Activated effector memory CD4-positive, alpha-beta T cell treated with anti-CD3 and anti-CD28 coated beads, Interleukin-2, amount 50 U/mL, for 16 hours (primary cell): ENCODE measurements at places on chromosomes 4 and X.
A peak's percentile ranks its signal among the peaks of the same experiment; 100 is the strongest.

DNA sequence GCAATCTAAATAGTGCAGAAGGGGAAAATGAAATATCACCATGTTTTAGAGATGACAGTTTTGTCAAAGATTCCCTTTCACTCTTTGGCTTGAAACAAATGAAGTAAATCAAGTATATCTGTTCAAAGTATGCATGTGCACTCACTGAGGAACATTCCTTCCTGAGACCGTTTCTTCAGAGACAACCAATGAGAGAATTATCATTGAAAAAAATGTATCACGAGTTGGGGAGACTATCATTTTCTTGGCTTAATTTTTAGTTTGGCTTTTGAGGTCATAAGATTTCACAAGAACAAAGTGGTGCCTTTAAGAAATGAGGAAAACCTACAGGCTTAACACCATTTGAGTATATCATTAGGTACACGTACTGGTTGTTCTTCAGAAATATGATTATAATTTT, 56.3 kb downstream of the PCDH7 start:
- DNase-seq: no peak

GRCh38 chrX:31384471-31384870, 312.6 kb upstream of the FTHL17 start:
- DNase-seq: no peak

DNA sequence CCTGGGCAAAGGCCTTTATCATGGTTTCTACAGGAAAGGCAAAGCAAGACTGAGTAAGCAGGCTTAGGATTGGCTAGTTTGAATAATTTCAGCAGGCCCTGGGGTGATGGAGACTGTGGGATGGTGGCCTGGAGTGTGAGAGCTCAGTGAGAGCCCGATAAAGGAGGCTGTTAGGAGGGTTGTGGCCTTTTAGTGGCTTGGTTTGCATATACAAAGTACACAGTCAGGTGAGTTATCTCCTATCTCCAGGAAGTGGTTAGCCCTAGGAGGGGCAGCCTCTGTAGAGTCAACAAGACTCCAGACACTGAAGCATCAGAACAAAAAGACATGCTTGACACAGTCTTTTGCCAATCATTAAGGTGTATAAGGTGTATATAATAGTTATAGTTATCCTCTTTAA, 157.2 kb downstream of the CFAP299 start:
- peak; percentile 69 for DNase-seq

- no peak for DNase-seq
Measured at GRCh38 chrX:136671006-136671610, 23.1 kb downstream of the CD40LG start.

GRCh38 chr4:177052211-177052934, 257.3 kb upstream of the NEIL3 start:
- DNase-seq: no peak

GRCh38 chr4:30495651-30496310, 224.4 kb upstream of the PCDH7 start:
- no peak for DNase-seq

DNA sequence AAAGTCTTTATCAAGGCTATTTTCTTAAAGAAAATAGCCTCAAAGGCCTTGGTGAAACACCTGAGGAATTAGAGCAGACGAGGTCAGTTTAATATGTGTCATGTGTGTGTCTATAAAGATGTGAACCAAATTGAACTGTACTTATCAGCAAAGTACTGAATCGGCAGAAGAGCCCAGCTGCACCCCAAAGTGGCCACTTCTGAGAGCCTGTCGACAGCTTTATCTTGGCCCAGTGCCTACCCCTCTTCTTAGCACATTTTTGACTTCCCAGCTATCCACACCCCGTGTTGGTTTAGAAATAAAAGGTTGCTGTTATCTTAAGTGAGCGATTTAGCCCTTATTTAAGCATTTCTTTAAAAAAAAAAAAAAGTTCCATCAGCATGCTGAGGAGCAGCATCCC, 329.7 kb downstream of the FBXW7 start:
- DNase-seq: no peak

DNA sequence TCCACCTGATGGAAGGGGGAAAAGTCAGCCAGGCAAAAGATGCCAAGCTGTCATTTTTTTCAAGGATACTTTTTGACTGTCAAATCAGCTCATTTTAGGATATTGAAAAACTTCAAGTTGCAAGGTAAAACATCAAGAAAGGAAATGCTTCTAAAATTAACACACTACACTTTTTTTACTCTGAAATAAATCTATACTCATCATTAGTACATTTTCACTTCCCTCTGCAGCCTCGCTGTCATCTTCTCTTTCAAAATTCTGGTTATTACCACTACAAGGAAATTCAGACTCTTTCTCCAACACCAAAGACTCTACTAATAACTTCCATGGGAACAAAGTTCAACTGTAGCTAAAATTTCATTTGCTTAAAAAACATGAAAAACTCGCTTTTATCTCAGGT, 41.6 kb downstream of the APBB2 start:
- DNase-seq: no peak

GRCh38 chr4:152634110-152634760, 45.6 kb downstream of the TMEM154 start:
- DNase-seq: no peak

DNA sequence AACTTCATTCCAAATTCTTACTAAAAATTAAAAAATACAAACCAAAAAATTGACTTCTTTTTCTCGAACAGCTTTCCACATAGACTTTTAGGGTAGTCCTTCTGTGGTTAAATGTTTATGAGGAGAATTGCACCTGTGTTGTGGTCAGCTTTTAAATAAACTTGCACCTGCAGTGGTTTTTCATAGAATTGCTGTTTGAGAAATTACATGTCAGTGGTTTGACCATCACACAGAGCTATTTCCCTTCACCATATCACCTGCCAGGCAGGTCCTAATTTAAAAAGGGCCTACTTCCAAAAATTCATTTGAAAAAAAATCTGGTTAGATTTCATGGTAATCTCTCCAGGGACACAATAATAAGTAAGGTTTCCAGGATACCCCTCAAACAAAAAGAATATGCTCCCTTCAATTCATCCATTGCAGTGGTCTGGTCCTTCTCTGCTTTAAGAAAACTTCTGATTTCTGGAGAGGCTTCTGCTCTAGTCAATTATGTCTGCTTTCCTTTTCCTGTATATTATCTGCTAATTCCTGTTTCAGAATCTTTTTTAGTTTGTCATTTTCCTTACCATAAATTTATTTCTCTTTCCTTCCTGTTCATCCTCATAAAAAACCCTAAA, 9.8 kb upstream of the UTP3 start:
- DNase-seq: no peak

DNA sequence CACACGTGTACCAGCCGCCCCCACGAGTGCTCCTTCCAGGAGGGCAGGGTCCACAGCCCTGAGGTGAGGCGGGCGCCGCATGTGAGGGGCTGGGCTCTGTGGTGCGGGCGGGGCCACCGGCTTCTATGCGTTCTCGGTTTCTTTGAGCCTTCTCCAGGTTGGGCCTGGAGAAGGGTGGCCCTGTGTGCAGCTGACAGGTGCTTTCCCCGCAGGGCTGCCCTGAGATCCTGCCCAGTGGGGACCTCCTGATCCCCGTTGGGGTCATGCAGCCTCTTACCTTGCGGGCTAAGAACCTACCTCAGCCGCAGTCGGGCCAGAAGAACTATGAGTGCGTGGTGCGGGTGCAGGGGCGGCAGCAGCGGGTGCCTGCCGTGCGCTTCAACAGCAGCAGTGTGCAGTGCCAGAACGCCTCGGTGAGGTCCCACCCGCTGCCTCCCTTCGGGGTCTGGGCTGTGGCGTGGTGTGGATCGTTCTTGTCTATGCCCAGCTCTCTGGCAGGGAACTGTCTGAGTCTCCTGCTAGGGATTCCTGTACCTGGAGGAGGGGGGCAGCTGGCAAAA, 6.8 kb downstream of the PLXNA3 start:
- DNase-seq: no peak

DNA sequence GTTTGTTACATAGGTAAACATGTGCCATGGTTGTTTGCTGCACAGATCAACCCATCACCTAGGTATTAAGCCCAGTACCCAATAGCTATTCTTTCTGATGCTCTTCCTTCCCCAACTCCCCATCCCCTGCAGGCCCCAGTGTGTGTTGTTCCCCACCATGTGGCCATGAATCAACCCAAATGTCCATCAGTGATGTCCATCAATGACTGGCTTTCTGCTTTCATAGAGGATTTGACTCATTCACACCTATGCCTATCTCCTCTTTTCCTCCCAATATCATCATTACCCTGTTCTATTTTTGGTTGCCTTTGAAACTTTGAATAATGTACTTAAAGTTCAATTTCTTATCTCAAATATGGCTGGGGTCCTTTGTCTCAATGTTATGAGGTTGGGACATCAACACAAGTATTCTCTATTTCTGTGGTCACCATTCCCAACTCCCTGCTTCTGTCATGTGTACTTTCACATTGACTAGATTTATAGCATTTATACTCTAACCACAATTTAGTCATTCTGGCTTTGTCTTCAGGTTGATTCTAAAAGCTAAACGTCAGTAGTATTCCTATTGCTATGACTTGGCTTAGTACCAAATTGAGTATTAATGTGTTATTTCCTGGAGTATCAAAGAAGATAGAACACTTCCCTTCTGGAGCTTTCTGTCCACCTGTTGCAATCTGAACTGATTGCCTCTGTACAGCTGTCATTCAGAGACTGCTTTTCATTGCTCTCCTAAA, 107.2 kb downstream of the TAB3 start:
- DNase-seq: no peak

- no peak for DNase-seq
Measured at GRCh38 chr4:8278421-8279287, 9.1 kb downstream of the HTRA3 start.

DNA sequence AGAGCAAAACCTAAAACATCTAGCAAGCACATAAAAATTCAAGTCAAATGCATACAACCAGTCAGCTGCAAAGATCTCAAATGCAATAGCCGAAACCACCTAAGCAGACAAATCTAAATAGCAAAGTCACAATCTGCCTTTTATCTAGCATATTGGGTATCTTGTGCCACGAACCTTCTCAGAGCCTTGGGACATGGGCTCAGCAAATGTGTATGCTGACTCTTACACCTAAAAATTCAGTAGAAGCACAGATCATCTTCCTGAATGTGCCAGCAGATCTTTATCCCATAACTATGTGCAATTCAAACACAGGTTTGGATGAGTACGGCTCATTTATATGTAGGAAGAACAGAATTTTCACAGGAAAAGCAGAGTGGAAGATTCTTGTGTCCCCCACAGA, 492.1 kb downstream of the INPP4B start:
- DNase-seq: no peak

DNA sequence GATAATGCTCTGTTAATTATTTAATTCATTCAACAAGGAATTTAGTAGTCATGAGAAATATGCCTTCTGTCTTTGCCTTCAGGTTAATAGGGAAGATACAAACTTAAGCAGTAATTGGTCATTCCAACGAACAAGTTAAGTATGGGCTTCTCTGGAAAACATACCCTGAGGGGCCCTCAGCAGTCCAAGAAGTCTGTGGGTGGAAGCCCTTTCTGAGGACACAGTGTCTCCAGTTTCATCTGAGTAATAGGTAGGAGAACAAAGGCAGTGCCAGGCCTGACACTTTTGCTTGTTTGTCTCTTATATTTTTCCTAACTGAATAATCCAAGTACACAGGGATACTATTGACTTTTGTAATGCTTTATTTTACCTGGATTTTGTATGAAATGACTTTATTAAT, 262.5 kb downstream of the FBXW7 start:
- no peak for DNase-seq

DNA sequence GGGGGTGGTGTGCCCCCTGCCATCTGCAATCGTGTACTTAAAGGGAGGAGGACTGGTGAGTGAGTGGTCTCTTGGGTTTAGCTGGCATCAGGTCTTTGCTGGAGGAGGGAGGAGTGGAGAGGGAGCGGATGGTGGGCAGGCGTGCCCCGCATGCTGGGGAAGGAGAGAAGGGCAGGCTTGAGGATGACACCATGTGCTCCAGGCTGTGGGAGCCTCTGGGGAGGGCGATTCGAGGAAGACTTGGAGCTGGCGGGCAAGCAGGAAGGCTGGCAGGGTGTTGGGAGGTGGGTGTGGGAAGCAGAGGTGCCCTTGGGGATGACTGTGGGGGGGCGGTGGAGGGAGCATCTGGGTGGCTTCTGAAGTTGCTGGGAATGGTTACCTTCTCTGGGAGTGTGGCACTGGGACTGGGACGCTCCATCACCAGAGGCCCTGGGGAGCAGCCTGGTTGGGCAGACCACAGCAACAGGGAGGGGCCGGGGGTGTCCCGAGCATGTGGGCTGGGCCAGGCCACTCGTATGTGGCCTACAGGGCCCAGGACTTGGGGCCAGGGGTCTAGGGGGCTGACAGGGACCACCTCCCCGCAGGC, 30.8 kb upstream of the AFAP1 start:
- no peak for DNase-seq

DNA sequence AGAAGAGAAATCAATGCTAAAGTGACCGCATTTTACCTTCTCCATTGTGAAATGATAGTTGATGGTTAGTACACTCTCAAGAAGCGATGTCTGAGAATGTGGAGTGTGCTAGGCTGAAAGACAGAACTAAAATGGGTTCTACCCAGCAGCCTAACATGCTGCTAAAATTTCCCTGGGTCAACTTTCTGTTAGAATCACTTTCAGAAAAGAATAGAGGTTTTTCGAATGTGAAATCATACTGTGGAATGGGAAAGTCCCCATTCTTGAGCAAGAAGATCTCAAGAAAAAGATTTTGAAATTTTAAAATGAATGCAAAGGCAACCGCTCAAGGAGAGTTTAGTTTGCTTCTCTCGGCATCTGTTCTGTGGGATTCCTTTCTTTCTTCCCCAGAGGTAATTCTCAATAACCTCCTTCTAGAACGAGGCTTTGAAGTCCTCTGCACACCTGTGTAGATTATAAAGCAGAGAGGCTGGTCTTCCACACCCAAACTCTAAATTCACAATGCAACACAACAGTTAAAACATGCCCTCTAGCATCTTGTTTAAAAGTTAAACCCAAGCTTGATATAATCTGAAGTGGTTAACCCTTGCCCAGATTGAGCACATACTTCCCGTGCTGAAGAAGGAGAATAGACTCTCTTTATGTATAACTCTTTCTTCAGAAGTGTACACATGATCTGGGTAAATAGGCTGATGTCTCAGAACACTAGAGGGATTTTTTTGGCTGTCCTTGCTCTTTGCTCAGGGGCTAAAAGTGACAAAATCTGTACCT, 208.7 kb upstream of the KLF3 start:
- no peak for DNase-seq

GRCh38 chr4:156792462-156793085, 179.0 kb downstream of the PDGFC start:
- DNase-seq: no peak

- DNase-seq: no peak
Measured at GRCh38 chr4:106208481-106209460, 107.2 kb downstream of the TBCK start.

- no peak for DNase-seq
Measured at GRCh38 chr4:87038837-87039615, 104.2 kb downstream of the AFF1 start.

- DNase-seq: no peak
Measured at GRCh38 chr4:37908488-37909331, 17.8 kb downstream of the TBC1D1 start.

DNA sequence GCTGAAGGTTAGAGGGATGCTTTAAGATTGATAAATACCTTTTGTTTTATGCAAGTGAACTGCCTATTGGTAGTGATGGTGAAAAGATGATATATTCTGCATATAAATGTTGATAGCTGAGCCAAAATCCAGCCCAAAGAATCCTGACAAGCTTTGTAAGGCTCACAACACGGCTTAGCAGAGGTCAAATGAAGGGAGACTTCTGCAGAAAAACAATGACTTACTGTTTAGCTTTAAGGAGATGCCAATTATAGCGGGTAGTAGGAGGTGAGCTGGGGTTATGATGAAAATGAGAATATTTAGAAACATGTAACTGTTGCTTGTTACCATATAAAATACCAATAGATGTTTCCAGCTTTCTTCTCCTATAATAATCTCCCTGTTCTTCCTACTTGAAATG, 97.1 kb downstream of the AFF1 start:
- DNase-seq: no peak
